ENCODE measurements at places on chromosomes 1 and 21. TPM values are rescaled to one million over a fixed set of nuclear protein-coding genes. Genes with fewer than 3 reads are reported as not detected.

- peaks cover 72% of the 10 kb centered on the region for H3K4me1 ChIP-seq
- H3K36me3 ChIP-seq: peaks cover 26% of the 10 kb centered on the region
Observed at GRCh38 chr1:160576390-160576789, 2.9 kb downstream of the CD84 start.

Gene AIM2
- total RNA-seq: 17.3 TPM

DNA sequence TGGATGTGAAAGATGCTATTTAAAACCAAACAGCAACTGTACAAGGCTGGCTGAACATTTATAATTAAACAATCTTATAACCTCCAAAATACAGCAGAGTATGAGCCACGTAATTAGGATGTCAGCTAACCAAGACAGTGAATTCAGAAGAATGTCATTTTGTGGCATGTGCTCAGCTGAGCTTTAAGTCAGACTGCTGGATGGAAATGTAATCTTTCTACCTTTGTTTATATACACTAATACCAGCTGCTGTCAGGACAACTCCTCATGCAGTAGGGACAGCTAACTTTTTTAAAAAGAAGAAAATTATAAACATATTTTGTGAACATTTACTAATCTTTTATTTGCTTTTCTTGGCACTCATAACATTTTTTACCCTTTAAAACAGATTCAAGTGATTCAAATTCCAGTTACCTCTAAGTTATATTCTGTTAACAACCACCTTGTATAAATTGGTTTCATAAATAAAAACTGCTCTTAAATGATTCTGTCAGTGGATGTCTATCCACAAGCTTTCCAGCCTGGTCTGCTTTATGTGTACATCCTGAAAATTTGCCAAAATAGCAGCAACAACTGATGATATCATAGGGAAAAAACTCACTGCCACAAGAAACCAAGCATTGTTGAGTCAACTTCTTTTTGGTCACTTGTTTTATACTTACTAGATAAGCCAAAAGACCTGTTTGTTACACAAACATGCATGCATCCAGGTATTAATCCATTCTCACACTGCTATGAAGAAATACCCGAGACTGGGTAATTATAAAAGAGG is 36.1 kb downstream of the DPH5 start:
- DNase-seq: no peak
- H3K4me3 ChIP-seq: no peak overlapping the region
- H3K27me3 ChIP-seq: no peaks in the 10 kb centered on the region
- H3K4me1 ChIP-seq: no peaks in the 10 kb centered on the region

Gene AJAP1
- not detected for total RNA-seq

- no peaks in the 10 kb centered on the region for H3K27me3 ChIP-seq
- peaks cover 2% of the 10 kb centered on the region for H3K36me3 ChIP-seq
- no peak overlapping the region for H3K27ac ChIP-seq
- H3K4me1 ChIP-seq: peaks cover 17% of the 10 kb centered on the region
Observed at GRCh38 chr1:19703280-19703679, 38.6 kb downstream of the HTR6 start.
